Left ventricle myocardium inferior (tissue), 1 donor: ENCODE measurements at places on chromosomes 16 and 17. TPM values are rescaled to one million over a fixed set of nuclear protein-coding genes. Genes with fewer than 3 reads are reported as not detected.

DNA sequence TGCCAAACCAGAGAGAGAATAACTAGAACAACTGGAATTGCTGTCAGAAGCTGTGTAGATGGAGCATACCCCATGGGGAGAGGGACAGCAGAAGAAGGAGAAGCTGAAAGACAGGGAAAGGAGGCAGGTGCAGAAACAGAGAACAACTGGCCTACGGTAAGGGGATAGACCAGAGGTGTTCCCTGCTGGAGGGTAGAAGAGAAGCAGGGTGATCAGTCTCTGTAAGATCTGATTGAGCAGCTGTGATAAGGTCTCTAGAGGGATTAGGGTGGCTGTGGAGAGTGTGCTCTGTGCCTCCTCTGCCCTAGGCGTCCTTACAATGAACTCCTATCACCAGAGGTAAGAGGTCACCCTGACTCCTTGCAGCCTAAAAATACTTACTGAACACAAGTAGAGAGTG, 30.4 kb upstream of the HS3ST3B1 start:
- no peak overlapping the region for H3K4me3 ChIP-seq
- peaks cover 44% of the 10 kb centered on the region for H3K27me3 ChIP-seq
- no peak for DNase-seq
- no peaks in the 10 kb centered on the region for H3K4me1 ChIP-seq
- H3K36me3 ChIP-seq = no peaks in the 10 kb centered on the region

DNA sequence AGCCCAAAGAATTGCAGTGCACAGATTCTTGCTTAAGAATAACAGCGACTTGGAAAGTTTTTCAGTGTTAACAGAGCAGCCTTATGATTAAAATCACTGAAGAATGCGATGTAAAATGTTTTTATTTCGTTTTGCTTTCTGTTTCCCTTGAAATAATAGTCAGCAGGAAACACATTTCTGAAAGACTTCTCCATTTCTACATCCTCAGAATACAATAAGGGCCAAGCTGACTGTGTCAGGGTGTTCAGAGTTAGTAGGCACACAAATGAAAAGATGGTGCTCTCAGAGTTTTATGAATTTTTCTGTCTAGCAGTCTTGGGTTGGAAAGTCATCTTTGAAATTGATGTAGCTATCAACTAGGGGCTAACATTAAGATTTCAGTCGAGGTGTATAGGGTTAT, 582.9 kb upstream of the RBFOX1 start:
- H3K27me3 ChIP-seq = no peaks in the 10 kb centered on the region
- H3K36me3 ChIP-seq = no peaks in the 10 kb centered on the region
- H3K4me1 ChIP-seq = no peaks in the 10 kb centered on the region
- no peak for DNase-seq
- H3K27ac ChIP-seq = no peak overlapping the region
- H3K4me3 ChIP-seq = no peak overlapping the region

DNA sequence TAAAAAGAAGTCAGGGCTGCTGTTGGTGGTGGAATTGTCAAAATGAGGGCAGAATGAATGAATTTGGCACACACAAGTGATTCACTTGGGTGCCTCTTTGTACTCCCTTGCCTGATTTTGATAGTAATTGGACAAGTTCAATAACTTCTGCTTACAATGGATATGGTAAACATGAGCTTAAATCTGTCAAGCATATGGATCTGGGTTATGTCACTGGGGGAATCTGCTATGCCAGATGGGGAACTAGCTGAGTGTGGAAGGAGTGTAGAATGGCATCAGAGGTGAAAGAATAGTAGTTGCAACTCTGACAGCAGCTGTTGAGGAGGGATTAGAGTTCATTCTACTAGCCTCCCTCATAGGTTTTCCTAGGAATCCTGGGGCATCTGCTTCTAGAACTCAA, 724.2 kb upstream of the CDH8 start:
- H3K4me3 ChIP-seq = no peak overlapping the region
- no peaks in the 10 kb centered on the region for H3K36me3 ChIP-seq
- no peak for DNase-seq
- no peaks in the 10 kb centered on the region for H3K4me1 ChIP-seq

GRCh38 chr17:34620458-34620857, 41.1 kb downstream of the TMEM132E start:
- no peak overlapping the region for H3K4me3 ChIP-seq
- peaks cover 100% of the 10 kb centered on the region for H3K27me3 ChIP-seq
- DNase-seq = no peak
- no peaks in the 10 kb centered on the region for H3K4me1 ChIP-seq
- H3K36me3 ChIP-seq = no peaks in the 10 kb centered on the region
- no peak overlapping the region for H3K27ac ChIP-seq

DNA sequence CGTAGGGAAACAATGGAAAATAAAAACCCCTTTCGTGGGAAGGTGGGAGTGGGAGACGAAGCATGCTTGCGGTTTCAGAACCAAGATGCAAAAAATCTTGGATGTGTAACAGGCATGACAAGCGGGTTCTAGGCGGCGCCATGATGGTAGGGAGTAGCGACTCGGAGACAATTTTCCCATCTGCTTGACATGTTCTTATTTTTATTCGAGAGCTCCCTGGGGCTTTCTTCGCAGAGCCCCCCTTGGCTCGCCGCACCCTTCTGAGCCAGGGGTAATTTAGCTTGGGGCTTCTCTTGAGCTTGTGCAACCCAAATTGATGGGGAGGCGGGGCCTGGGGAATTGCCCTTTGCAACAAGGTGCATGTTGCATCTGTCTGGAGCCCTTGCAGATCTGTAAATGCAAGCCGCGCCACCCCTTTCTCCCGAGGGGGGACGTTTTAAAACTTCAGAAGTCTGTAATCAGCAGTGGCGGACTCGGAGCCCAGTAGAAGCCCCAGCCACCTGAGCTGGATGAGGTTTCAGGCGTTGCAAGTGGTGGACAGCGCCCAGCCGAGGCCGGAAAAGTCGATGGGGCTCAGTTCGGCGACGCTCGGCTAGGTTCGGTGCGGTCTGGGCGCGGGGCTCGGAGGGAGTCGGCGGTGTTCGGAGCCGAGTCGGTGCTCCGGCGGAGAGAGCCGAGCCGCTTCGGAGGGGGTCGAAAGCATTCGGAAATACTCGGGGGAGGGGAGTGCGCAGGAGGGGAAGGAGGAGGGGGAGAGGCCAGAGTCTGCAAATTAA, 2.9 kb downstream of the GNAO1 start:
- no peaks in the 10 kb centered on the region for H3K36me3 ChIP-seq
- no peak overlapping the region for H3K27ac ChIP-seq
- peaks cover 53% of the 10 kb centered on the region for H3K4me1 ChIP-seq

Gene SLC13A2
- not detected for total RNA-seq

Gene NPIPA1
- total RNA-seq = 49.2 TPM

Gene CD79B
- 4.6 TPM for total RNA-seq
